ENCODE measurements at places on chromosomes 16 and 17. TPM values are rescaled to one million over a fixed set of nuclear protein-coding genes. Genes with fewer than 3 reads are reported as not detected.

DNA sequence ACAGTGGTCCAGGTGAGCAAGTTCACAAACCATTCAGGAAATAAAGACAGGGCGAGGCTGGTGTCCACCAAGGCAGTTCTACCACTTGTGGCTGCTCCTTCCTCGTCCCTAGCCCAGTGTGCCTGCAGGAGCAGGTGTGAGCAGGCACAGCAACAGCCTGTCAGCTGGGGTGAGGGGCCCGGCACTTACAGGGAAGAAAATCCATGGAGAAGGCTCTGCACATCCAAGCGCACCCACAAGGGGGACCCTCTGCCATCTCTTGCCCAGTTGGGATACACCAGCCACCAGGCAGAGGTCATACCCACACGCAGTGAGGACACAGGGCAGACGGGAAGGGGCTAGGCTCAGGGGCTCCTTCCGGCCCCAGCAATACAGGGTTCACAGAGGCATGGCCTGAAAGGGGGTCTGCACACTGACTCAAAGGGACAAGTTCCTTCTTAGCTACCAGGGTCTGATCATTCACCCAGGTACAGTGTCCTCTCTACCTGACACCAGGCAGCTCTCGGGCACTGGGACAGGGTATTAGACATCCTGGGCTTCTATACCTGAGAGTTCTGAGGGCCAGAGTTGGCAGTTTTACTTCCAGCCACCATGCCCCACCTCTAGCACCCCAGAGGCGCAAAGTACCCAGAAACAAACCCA, 27.0 kb downstream of the CDIP1 start:
- no peak for DNase-seq

DNA sequence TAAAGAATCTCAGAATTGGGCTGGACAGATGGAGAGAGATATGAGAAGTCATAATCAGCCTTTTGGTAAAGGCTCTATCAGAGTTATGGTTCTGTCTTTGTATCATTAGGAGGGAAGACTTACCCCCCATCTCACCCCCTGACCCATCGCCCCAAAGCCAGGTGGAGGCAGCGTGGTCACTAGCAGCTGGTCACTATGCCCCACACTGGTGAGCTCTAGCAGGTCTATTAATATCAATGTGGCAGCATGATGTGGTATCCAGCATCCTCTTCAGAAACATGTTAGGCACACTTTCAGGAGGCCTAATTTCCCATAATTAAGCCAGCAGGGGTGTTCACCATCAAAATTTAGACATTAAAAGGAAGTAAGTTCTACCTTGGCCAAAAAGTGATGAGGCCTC, 183.8 kb upstream of the COX10 start:
- DNase-seq = no peak

GRCh38 chr17:67993998-67994361, 2.3 kb downstream of the C17orf58 start:
- DNase-seq = no peak

GRCh38 chr17:66582373-66583111, 252.4 kb upstream of the CACNG5 start:
- DNase-seq = no peak

DNA sequence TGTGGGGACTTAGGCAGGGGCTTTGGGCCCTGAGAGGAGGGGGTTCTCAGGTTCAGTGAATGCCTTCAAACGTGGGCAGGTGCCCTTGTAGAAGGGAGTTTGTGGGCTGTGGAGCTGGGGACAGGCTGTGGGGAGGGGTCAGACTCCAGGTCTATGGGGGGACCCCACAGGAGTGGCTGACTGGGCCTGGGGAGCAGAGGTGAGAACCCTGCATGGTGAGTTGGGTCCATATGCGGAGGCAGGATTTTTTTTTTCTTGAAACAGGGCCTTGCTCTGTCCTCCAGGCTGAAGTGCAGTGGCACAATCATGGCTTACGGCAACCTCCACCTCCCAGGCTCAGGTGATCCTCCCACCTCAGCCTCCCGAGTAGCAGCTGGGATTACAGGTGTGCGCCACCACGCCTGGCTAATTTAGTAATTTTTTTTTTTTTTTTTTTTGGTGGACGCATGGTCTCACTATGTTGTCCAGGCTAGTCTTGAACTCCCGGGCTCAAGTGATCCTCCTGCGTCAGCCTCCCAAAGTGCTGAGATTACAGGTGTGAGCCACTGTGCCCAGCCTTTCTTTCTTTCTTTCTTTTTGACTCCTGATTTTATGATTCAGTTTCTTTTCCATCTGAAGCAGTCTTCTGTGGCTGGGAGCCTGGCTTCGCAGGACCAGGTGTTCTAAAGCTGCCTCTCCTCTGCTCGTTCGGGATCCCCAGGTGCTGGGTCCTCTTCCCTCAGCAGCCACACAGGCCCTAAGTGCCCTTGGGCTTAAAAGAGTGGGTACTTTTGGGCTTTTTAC, 19.0 kb upstream of the ADCY7 start:
- DNase-seq = no peak

DNA sequence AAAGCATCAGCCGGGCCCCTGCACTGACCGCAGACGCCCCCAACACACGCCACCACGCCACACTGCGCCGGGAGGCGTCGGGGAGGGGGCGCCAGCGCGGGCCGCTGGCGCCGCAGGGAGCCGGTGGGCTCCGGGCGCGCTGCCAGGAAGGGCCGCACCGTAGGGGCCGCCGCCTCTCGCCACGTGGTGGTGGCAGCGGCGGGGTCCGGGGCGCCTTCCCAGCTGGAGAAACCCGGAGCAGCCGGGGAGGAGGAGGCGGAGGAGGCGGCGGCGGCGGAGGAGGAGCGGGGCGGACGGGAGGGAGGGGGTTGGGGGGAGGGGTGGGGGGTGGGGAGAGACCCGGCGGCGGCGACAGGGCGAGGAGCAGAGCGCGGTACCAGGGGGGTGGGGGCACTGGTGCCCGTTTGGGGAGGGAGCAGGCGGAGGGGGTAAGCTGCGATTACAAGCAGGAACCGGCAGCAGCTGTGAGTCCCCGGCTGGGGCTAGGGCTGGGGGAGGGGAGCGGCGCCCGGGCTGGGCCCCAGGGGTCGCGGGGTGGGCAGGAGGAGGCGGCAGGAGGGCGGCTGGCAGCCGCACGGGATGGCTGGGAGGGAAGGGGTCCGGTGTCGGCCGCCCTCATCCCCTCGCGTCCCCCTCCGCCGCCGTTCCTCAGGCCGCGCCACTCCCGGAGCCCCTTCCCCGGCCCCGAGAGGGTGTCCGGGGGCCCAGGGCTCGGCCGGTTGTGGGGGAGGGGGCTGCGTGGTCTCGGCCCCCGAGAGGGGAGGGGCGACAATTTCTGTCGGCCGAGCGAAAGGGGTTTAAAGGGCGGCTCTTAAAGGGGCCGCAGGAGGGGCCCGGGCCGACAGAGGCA, at the start of gene TBKBP1:
TBKBP1 (plus strand) TSS at position 431 of the 850 bp plus-strand sequence. CDS start 1,952 bp downstream, outside the sequence.
- peak; percentile 61 for DNase-seq

DNA sequence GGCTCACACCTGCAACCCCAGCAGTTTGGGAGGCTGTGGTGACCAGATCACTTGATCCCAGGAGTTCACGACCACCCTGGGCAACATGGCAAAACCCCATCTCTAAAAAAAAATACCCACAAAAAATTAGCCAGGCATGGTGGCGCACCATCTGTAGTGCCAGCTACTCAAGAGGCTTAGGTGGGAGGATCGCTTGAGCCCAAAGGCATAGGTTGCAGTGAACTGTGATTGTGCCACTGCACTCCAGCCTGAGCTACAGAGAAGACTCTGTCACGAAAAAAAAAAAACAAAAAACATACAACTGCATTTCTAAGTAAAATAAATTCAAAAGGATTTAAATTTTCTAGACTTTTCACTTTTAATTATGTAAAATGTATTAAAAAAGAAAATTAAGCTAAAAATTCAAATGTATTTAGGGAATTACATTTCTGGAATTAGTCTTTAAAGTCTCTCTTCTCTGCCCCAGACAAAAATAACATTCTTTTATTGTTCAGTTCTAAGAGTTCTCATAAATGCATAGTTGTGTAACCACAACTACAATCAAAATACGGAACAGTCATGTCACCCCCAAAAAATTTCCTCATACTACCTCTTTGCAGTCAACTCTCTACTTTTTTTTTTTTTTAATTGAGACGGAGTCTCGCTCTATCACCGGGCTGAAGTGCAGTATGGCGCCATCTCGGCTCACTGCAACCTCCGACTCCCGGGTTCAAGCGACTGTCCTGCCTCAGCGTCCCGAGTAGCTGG, 14.1 kb downstream of the FAM222B start:
- DNase-seq = no peak

- DNase-seq = no peak
Observed at GRCh38 chr17:81537343-81537855, 9.2 kb downstream of the FSCN2 start.

GRCh38 chr17:32331243-32332040, 10.5 kb downstream of the C17orf75 start:
- no peak for DNase-seq

DNA sequence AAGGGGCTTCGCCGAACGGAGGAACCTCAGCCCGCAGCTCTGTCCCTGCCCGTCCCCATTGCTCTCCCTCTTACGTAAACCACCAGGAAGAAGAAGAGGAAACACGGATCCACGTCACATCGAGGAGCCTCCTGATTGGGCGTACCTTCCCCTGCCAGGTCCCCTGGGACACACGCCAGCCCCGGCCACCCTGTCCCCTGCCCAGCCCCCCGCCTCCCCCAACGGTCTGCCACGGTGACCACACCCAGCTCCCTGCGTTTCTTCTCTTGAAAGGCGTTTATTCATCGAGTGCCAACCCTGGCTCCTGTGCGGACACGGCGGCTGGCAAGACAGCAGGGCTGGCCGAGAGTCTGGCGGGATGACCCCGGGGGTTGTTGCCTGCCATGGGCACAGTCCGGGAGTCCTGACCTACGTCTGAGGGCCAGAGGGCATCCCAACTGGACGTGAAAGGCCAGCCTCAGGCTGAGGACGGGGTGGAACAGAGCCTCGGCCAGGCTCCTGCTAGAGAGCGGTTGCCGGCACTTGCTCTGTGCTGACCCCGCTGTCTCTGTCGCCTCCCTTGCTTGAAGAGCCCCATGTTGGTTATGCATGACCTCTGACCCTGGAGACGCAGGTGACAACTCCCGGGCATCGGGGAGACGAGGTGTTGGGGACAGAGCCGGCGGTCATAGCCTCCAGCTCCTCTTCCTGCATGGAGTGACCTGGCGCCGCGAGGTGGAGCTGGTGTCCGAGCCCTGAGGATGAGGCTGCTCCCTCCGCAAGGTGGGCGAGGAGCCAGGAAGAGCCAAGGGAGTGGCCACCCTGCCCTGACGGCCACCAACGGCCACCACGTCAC, 40.5 kb upstream of the ACSF3 start:
- DNase-seq = no peak

DNA sequence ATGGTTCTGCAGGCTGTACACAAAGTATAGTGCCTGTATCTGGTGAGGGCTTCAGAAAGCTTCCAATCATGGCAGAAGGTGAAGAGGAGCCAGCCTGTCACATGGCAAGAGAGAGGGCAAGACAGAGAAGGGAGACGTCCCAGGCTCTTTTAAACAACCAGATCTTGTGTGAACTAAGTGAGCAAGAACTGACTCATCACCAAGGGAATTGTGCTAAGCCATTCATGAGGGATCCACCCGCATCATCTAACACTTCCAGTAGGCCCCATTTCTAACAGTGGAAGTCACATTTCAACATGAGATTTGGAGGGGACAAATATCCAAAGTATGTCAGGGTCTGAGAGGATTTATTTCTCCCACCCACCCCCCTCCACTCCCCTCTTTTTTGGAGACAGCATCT, 56.2 kb upstream of the ELAC2 start:
- DNase-seq = no peak

GRCh38 chr17:43403846-43404245, 5.1 kb downstream of the ARL4D start:
- no peak for DNase-seq

DNA sequence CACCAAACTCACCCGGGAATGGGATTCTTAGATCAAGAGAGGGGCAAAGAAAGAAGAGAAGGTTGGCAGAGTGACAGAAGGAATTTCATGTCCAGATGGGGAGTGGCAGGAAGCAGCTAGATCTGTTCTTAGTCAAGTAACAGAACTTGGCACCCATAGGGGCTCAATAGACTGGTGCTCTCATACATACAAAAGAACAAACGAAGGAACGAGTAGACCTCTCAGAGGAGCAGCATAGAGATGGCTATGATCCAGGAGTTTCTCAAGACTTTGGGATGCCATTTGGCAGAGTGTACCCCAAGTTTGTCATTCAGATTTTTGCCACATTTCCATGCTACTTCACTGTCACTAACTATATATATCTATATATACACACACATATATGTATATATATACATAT, 47.9 kb downstream of the GINS3 start:
- no peak for DNase-seq

DNA sequence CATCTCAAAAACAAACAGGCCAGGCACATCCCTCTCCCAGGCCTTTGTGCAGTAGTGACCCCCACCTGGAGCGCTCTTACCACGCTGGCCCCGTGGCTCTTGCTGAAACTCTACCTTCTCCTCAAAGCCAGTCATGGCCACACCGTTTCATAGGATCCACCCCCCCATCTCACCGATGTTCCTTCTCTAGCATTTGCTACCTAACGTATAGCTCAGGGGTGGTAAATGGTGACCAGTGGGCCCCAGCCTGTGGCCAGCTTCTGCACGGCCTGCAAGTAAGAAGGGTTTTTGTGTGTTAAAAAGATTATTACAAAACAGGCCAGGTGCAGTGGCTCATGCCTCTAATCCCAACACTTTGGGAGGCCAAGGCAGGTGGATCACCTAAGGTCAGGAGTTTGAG, 43.8 kb downstream of the RMI2 start:
- no peak for DNase-seq

GRCh38 chr17:45284176-45285140, 22.6 kb upstream of the SPATA32 start:
- DNase-seq = no peak

DNA sequence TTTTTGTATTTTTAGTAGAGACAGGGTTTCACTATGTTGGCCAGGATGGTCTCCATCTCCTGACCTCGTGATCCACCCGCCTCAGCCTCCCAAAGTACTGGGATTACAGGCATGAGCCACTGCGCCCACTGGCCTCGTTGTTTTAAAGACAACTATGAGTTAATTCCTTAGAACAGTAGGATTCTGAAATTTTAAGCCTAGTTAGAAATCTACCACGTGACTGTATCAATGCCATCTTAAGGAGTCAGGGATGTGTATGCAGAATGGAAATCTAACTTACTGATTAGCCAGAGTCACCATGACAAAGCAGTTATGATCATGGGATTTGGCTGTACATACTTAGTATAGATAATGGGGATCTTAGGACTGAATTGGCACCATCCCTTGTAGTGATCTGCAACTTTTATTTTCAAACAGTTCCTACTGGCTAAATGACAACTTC, 2.8 kb downstream of the CEP20 start:
- no peak for DNase-seq

GRCh38 chr17:78174870-78175642, 6.7 kb downstream of the SYNGR2 start:
- no peak for DNase-seq

- no peak for DNase-seq
Observed at GRCh38 chr17:3574231-3574630, 16.6 kb upstream of the TRPV3 start.

The GP1BA gene
- 0.04 TPM for polyA plus RNA-seq

The PPM1E gene
- 0.25 TPM for polyA plus RNA-seq

The RECQL5 gene
- polyA plus RNA-seq = 19.6 TPM

The ARL17B gene
- 9.4 TPM for polyA plus RNA-seq

The FBXL20 gene
- 4.0 TPM for polyA plus RNA-seq

The ALG1 gene
- 18.5 TPM for polyA plus RNA-seq

The NAGLU gene
- polyA plus RNA-seq = 40.3 TPM

The COQ9 gene
- polyA plus RNA-seq = 97.6 TPM
